ENCODE measurements at places on chromosomes 4 and X.

- no peak for DNase-seq
Observed at GRCh38 chr4:151771664-151772063, 10.9 kb upstream of the GATB start.

DNA sequence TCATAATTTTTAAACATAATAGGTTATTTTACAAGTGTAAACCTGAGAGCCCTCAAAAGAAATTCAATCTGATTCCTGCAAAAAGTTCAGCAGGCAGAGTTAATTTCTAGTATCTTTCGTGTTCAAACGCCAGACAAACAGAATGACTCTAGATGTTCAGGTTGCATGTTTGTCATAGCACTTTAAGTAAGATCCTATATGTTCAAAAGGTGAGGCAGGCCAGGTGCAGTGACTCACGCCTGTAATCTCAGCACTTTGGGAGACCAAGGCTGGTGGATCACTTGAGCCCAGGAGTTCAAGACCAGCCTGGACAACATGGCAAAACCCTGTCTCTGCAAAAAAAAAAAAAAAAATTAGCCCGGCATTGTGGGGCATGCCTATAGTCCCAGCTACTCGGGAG, 1.1 kb upstream of the RASSF6 start:
- no peak for DNase-seq

GRCh38 chr4:104593019-104593418, 98.3 kb upstream of the CXXC4 start:
- no peak for DNase-seq

GRCh38 chr4:67934628-67935027, 28.7 kb downstream of the TMPRSS11A start:
- DNase-seq, result no peak

DNA sequence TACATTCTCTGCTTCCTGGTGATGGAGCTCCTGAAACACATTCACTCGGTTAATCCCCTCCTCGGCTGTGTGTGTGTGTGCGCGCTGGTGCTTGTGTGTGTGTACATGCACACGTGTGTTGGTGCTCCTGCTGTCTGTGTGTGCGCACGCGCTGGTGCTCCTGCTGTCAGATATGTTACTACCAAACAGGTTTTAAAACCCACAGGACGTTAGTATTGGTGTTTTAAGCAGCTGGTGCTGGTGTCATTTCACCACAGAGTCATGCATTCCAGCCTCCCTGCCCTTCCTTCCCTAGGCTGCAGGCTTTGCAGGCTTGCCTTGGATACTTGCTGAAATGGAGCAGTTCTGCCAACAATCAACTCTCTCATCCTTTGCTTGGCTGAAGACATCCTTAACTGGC, 48.1 kb upstream of the CPLX1 start:
- no peak for DNase-seq

DNA sequence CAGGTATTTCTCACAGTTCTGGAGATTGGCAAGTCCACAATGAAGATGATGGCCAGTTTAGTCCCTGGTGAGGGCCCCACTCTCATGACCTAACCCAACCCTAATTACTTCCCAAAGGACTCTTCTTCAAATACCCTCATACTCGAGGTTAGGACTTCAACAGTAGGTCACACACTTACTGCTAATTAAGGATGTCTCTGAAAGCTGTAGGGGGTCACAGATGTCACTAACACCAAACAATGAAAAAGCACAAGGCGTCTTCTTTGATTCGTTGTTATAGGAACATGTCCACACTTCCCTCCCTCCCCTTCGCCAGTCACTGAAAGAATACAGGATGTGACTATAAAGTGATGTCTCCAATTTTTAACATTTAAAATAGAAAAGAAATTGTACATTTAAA, 309.7 kb downstream of the PACRGL start:
- DNase-seq, result no peak

GRCh38 chr4:163148466-163149336, 18.0 kb downstream of the NAF1 start:
- DNase-seq, result no peak

DNA sequence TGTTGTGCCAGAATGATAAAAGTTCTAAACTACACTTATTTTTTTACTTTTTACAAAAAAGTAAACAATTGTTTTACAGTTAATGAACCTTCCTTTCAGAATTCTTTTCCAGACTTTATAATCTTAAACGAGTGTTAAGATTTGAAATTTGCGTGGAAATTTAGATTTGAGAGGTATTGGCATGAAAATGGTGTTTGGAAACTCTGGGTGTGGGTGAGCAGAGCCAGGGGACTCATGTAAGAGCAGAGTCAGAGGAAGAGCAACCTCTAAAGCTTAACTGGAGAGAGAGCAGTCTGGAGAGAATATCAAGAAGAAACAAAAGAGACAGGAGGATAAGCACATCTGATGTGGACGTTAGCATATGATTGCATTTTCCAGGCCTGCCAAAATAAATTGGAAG, 48.2 kb downstream of the MMRN1 start:
- DNase-seq, result no peak

DNA sequence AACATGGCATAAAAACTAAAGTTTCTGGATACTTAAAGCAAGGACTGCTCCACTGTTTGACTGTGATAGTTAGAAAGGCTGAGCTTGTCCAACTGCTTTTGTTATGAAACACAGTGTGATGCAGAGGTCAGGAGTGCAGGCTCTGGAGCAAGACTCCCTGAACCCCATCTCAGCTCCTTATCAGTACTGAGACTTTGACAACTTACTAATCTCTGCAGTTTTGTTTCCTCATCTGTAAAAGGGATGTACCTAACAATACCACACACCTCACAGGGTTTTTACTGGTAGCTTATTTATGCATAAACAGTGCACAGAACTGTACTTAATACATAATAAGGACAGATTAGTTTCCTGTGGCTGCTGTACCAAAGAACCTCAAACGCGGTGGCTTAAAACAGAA, 804.3 kb downstream of the FSTL5 start:
- DNase-seq, result no peak

- no peak for DNase-seq
Observed at GRCh38 chr4:83364312-83364711, 29.7 kb upstream of the HPSE start.

- no peak for DNase-seq
Observed at GRCh38 chr4:78749258-78749971, 26.7 kb upstream of the BMP2K start.

GRCh38 chr4:40572692-40573310, 56.9 kb downstream of the RBM47 start:
- DNase-seq, result no peak

DNA sequence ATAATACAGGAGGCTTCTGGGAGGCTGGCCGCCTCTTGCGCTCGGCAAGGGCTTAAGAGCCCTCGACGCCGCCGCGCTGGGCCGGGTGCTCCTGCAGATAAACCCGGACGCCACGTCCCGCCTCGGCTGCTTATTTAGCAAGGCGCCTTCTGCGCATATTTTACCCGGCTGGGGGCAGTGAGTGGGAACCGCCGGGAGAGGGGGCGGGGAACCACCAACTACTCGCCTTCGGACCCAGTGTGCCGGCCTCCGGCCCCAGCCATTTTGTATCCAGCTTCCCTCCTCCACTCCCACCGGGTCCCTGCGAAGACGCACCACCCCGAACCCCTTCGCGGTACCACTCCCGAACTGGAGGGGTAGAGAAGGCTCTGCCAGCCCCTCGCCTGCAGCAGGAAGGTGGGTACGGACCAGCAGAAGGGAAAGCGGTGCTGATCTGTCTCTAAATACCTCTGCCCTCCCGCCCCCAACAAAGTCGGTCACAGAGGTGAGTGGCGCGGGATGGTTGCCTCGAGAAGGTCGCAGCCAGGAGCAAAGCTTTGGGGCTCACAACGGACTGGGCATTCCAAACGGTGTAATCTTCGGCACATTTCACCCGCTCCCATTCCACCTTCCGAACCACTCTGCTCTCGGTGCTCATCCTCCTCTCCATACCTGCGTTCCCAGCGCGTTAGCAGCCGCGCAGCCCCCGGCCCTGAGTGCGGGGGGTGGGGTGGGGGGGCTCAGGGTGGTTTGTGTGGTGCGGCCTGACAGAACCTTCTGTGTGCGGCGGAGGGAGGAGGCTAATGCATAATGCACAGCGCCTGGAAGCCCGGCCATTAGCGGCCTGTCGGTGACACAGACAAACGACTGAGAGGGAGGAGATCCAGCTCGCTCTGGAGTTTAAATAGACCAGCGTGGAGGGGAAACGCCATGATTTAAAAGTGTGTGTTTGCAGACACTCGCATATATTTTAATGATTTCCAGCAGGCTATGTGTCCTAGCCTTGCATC, 4.9 kb upstream of the BCOR start:
- no peak for DNase-seq

- DNase-seq, result no peak
Observed at GRCh38 chr4:183618681-183619080, 40.3 kb downstream of the RWDD4 start.

- no peak for DNase-seq
Observed at GRCh38 chr4:960636-961350, 12.6 kb downstream of the DGKQ start.

- no peak for DNase-seq
Observed at GRCh38 chrX:21831496-21831895, 7.9 kb upstream of the MBTPS2 start.

DNA sequence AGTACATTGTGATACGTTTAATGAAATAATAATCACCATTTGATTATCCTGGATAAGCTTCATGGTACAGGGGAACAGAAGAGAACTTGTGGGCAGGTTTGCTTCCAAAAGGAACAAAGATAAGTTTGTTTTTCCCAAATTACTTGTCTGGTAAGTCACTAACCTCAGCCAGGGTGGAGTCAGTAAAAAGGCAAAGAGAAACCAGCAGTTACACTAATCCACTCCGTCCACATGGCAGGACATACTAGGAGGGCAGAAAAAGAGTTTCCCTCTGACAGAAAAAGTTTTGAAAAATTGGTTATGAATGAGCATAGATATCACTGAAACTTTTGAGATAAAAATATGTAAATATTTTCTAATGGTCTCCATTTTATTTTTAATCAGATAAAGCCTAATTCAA, 285.9 kb downstream of the IL15 start:
- no peak for DNase-seq

DNA sequence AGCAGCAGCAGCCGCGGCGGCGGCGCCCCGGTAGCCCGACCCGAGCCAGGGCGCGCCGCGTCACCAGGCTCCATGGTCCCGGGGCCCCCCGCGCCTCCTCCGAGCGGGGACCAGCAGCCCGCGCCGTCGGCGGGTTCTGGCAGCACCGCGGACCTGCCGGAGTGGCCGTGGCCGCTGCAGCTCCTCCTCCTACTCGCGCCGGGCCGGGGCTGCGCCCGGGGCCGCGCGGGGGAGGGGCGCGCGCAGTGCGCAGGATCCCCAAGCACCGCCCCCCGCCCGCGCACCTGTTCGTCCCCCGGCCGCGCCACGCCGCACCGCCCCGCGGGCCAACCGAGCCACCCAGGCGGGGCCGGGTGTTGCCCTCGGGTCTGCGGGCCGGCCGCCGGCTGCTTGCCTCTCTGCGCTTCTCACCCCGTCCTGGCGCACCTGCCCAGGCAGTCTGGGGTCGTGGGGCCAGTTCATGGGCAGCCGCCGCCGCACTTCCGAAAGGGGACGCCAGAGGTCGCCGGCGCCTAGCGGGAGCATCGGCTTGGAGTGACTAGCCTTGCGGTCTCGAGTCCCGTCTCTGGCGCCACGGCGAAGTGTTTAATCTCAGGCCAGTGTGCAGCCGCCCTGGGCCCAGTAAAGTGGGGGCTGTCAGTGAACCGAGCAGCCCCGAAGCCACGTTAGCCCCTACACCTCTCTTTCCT, at the start of gene SLC9A7:
TSS of gene SLC9A7 (minus strand) at position 163 of the 689 bp plus-strand sequence. CDS start at position 74, 89 bp downstream.
- DNase-seq, result no peak

DNA sequence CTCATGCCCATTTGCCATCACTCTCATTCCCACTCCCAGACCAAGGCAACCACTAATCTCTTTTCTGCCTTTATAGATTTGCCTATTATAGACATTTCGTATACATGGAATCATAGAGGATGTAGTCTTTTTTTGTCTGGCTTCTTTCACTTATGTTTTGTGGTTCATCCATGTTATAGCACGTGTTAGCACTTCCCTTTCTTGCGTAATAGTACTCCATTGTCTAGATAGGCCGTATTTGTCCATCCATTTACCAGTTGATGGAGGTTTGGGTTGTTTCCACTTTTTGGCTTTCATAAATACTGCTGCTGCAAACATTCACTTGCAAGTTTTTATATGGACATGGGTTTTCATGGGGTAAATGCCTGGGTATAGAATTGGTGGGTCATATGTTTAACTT, 48.4 kb downstream of the KIF4A start:
- DNase-seq, result no peak

DNA sequence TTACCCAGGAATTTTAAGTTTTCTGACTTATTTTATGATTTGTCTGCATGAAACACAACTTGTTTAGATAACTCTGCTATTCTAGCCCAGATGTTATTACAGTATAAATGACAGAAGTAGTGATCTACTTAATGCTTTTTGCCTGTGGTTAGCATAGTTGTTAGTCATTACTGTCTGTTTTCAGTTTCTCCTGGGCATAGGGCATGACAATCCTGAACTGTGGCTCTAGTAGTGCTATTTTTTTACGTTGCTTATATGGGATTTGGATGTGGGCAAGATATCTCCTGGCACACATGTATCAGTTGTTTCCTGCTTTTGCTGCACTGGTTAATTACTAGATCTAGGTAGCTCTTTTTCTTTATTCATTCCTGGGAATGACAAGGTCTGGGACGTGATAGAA, 1005.8 kb downstream of the PCDH18 start:
- no peak for DNase-seq

DNA sequence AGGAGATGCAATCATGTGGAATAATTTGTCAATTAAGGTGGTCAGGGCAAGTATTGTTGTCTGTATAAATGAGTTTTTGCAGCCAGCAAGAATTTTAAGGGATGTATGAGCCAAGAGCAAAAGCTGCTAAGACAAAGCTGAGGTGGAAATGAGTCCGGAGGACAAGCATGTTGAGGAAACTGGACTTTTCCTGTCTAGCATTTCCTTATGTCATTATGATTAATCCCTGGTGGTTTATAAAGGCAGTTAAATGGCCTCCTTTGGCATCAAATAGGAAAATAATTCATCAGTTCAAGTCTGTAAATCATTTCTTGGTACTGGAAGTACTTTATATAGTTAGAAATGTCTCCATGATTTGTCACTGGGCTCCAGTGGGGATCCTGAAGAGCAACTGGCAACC, 61.6 kb upstream of the TEX13A start:
- no peak for DNase-seq

DNA sequence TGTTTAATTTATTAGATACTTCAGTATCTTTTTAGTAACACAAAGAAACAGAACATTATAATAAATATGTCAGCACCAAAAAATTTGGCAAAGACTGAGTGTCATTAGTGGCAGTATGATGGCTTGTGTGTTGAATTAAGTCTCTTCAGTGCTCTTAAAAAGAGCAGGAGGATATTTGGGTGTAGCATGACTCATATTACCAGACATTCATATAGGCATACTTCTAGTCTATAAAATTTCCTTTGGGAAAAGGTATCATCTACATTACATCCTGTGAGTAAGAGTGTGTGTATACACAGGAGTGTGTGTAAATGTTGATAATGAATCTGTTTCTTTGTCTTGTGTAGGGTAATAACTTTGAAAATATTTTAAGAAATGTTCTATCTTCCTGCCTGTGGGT, 135.7 kb downstream of the CNKSR2 start:
- no peak for DNase-seq

GRCh38 chr4:96175871-96176270, 336.0 kb downstream of the PDHA2 start:
- DNase-seq, result no peak

Data from iPS DF 19.7 (cell line).